ENCODE measurements at places on chromosomes 13 and 19.

DNA sequence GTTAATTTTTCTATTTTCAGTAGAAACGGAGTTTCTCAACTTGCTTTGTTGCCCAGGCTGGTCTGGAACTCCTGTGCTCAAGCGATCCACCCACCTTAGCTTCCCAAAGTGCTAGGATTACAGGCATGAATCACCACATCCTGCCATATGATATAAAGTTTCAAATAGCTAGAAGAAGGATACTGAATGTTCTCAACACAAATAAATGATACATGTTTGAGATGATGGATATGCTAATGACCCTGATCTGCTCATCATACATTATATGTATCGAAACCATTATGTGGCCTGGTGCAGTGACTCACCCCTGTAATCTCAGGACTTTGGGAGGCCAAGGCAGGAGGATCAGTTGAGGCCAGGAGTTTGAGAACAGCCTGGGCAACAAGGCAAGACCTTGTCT lies 11.5 kb downstream of the CIB3 start:
- no peak for DNase-seq
- no peak overlapping the region for H3K4me3 ChIP-seq
- H3K27ac ChIP-seq = no peak overlapping the region
- peaks cover 11% of the 10 kb centered on the region for H3K36me3 ChIP-seq
- H3K4me1 ChIP-seq = peaks cover 3% of the 10 kb centered on the region

DNA sequence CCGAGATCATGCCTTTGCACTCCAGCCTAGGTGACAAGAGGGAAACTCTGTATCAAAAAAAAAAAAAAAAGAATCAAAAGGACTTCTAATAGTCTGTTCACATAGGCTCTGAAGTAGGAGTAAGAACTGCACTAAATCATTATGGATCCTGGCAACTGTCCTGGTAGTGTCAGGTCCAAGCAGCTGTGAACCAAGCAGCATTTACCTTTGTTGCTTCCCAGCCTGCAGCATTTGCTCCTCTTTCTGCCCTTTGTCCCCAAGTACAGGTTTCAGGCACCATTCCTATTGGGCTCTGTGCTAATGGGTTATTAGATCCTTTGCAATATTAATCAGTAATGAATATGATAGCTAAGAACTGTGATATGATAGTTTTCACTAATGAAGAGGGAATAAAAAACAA lies 77.4 kb upstream of the NBEA start:
- H3K27ac ChIP-seq = no peak overlapping the region
- no peaks in the 10 kb centered on the region for H3K36me3 ChIP-seq
- no peaks in the 10 kb centered on the region for H3K27me3 ChIP-seq
- H3K4me1 ChIP-seq = no peaks in the 10 kb centered on the region
- no peak for DNase-seq

DNA sequence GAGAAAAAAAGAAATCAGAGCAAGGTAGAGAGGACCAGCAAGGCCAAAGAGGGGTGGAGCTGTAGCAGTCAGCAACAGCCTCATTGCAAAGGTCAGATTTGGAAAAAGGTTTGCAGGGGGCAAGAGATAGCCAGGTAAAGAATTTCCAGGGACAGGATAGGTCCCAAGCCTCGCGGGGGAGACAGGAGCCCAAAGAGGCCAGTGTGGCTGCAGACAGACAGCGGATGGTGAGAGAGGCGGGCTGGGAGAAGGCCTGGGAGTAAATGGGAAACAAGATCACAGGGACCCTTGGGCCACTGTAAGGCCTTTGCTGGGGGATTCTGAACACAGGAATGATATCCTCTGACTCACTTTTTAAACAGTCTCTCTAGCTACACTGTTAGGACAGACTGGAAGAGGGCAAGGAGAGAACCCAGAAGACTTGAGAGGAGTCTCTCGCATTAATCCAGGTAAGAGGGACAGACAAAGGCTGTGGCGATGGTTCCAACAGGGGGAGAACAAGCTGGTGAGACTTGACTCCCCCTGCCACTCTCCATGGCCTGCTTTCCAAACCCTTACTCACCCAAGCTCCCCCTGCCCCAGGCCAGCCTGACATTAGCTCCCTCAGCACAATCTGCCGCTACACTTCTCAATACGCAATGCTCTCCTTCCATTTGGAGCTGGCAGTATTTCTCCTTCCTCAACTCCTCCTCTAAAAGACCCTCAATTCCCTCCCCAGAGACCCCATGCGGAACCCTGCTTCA lies 31.8 kb downstream of the DOCK9 start:
- no peak overlapping the region for H3K27ac ChIP-seq
- DNase-seq = no peak
- no peaks in the 10 kb centered on the region for H3K27me3 ChIP-seq
- no peaks in the 10 kb centered on the region for H3K36me3 ChIP-seq

GRCh38 chr19:48635966-48636858 lies 967 bp downstream of the DBP start:
- peak overlapping the region; percentile 95 for H3K4me3 ChIP-seq
- H3K27ac ChIP-seq = peak overlapping the region; percentile 88
- DNase-seq = no peak
- peaks cover 22% of the 10 kb centered on the region for H3K4me1 ChIP-seq

GRCh38 chr13:53206455-53206854 lies 177.8 kb downstream of the OLFM4 start:
- no peaks in the 10 kb centered on the region for H3K36me3 ChIP-seq
- H3K4me3 ChIP-seq = no peak overlapping the region
- no peak for DNase-seq
- peaks cover 3% of the 10 kb centered on the region for H3K27me3 ChIP-seq
- no peak overlapping the region for H3K27ac ChIP-seq
- no peaks in the 10 kb centered on the region for H3K4me1 ChIP-seq

DNA sequence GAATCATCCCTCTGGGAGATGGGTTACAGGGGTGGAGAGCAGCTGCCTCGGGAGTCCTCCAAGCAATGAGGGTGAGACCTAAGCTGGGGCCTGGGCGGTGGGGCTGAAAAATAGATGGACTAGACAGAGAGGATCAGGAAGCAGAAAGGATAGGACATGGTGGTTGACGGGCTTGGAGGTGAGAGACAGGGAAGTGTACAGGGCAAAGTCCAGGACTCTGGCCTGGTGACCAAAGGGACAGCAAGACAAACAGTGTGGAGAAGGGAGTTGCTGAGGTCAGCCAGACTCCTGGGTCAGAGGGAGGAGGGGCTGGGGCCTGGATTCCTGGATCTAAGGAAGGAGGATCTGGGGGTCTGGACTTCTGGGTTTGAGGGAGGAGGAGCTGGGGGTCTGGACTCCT lies 5.5 kb downstream of the PHLDB3 start:
- DNase-seq = no peak
- H3K27ac ChIP-seq = no peak overlapping the region
- no peak overlapping the region for H3K4me3 ChIP-seq

DNA sequence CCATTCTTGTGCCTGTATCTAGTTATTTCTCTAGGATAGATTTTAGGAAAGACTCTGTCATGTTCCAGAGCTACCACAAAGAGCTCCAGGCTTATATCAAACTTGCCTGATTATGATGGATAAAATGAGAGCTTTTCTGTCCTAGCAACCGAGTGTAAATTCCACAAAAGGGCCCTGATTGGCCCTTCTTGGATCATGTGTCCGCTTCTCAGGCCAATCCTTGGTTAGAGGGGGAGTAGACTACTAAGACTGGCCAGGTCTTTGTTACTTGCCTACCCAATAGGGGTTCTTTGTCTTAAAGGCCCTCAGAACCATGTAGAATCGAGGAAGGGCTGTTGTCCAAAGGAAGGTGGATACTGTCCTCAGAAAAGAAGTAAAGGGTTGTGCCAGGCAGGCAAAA lies 2.4 kb downstream of the DHX34 start:
- H3K27me3 ChIP-seq = no peaks in the 10 kb centered on the region
- no peak for DNase-seq

DNA sequence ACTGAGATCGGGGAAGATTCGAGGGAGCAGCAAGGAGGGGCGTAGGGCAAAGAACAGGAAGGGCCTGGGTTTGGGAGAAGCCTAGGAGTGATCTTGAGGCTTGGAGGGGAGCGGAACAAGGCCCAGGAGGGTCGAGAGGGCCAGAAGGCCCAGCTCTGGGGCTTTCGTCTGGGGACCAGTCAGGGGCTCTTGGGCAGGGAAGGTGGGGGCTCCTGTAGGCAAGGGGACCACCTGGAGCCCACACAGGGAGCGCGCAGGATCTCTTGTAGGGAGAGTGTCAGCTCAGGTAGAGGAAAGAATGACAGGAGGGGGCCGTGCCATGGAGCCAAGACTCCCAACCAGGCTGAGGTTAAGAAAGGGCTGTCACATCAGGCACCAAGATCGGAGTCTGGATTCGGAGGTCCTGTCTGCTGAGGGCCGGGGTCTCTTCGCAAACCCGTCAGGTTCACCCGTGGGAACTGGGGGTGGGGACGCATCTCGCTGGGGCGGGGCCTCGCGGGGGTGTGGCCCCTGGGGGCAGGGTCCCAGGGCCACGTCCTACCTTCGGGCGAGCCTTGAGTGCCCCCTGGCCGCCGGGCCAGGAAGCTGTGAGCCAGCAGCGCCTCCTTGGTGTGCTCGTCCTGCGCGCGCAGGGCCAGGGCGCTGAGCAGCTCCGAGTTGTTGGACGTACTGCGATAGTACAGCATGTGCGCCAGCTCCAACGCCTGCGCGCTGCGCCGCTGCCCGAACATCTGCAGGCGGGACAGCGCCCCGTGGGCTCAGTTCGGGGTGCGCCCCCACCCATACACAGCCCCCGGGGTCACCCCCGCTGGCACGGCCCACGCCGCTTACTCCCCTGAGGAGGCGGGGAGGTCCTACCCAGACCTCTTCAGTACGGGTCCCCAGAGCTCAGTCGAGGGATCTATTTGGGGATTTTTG lies 8.4 kb downstream of the EMP3 start:
- H3K27ac ChIP-seq = peak overlapping the region; percentile 92
- H3K4me3 ChIP-seq = peak overlapping the region; percentile 67
- H3K4me1 ChIP-seq = peaks cover 47% of the 10 kb centered on the region
- peaks cover 8% of the 10 kb centered on the region for H3K36me3 ChIP-seq

GRCh38 chr19:7868326-7868670 lies 5.9 kb downstream of the PRR36 start:
- peak overlapping the region; percentile 48 for H3K4me3 ChIP-seq
- peak overlapping the region; percentile 67 for H3K27ac ChIP-seq
- no peaks in the 10 kb centered on the region for H3K36me3 ChIP-seq
- peaks cover 40% of the 10 kb centered on the region for H3K4me1 ChIP-seq
- no peak for DNase-seq
- H3K27me3 ChIP-seq = peaks cover 12% of the 10 kb centered on the region

DNA sequence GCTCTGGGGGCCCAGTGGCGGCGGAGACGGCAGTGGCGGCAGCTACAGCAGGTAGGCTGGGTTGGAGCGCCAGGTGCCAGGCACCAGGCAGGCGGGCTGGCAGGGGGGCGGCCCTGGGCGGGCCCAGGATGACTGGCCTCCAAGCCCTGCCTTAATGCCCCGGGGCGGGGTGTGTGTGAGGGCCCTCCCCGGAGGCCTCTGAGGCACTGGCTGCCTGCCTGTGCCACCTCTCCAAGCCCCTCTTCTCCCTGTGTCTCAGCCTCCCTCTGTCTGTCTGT lies at the start of gene KLK11:
KLK11 (minus strand) TSS at position 63 of the 278 bp plus-strand sequence. CDS start 985 bp downstream, outside the sequence.
- H3K27ac ChIP-seq = no peak within 1 kb of the TSS
- no peak within 1 kb of the TSS for H3K4me3 ChIP-seq
- DNase-seq = no peak
- H3K4me1 ChIP-seq = no peaks in the 10 kb centered on the region
- H3K36me3 ChIP-seq = no peaks in the 10 kb centered on the region

- no peaks in the 10 kb centered on the region for H3K36me3 ChIP-seq
- H3K27me3 ChIP-seq = no peaks in the 10 kb centered on the region
- H3K4me1 ChIP-seq = no peaks in the 10 kb centered on the region
- no peak overlapping the region for H3K27ac ChIP-seq
- no peak overlapping the region for H3K4me3 ChIP-seq
Measured at GRCh38 chr13:101522607-101523006, 70.1 kb downstream of the ITGBL1 start.

DNA sequence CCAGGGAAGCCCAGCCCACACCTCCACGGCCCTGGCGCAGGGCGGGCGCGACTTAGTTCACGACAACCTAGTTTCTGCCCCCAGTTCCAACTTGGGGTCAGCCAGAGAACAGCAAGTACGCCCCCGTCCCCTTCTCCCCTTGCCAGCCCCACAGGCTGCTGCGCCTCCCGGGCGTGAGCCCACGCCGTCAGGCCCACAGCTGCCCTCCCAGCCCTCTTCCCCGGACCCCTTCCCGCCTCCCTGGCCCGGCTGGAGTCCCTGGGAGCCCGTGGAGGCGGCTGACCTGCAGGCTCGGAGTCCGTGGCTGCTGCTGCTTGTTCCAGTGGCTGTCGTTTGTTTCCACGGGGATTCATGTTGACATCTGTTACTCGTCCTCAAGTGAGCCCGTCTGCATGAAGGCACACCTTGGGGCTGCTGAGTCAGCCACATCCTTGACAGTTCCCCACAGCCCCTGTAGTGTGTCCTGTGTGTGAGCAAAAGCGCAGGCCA lies 86.0 kb downstream of the ATP11A start:
- no peaks in the 10 kb centered on the region for H3K4me1 ChIP-seq
- no peak overlapping the region for H3K27ac ChIP-seq

- H3K27me3 ChIP-seq = no peaks in the 10 kb centered on the region
- H3K27ac ChIP-seq = no peak overlapping the region
- no peak for DNase-seq
- no peaks in the 10 kb centered on the region for H3K36me3 ChIP-seq
- H3K4me3 ChIP-seq = no peak overlapping the region
- no peaks in the 10 kb centered on the region for H3K4me1 ChIP-seq
Measured at GRCh38 chr19:37979547-37980082, 72.6 kb downstream of the SIPA1L3 start.

- no peak overlapping the region for H3K27ac ChIP-seq
- H3K27me3 ChIP-seq = no peaks in the 10 kb centered on the region
- DNase-seq = no peak
- no peak overlapping the region for H3K4me3 ChIP-seq
Measured at GRCh38 chr13:44895264-44895952, 93.9 kb downstream of the NUFIP1 start.

- H3K27me3 ChIP-seq = no peaks in the 10 kb centered on the region
- no peaks in the 10 kb centered on the region for H3K36me3 ChIP-seq
- H3K27ac ChIP-seq = peak overlapping the region; percentile 66
- H3K4me1 ChIP-seq = peaks cover 80% of the 10 kb centered on the region
- DNase-seq = no peak
Measured at GRCh38 chr19:18506101-18506930, 15.6 kb downstream of the ELL start.

GRCh38 chr13:92512852-92513251 lies 713.8 kb upstream of the GPC6 start:
- H3K27me3 ChIP-seq = no peaks in the 10 kb centered on the region
- H3K4me3 ChIP-seq = no peak overlapping the region
- no peak for DNase-seq
- H3K27ac ChIP-seq = no peak overlapping the region
- no peaks in the 10 kb centered on the region for H3K36me3 ChIP-seq

GRCh38 chr13:93375491-93375890 lies 148.9 kb downstream of the GPC6 start:
- no peak for DNase-seq
- H3K27ac ChIP-seq = no peak overlapping the region
- no peak overlapping the region for H3K4me3 ChIP-seq
- H3K36me3 ChIP-seq = no peaks in the 10 kb centered on the region

GRCh38 chr19:41849067-41849466 lies 4.2 kb downstream of the DMRTC2 start:
- no peak overlapping the region for H3K4me3 ChIP-seq
- no peaks in the 10 kb centered on the region for H3K36me3 ChIP-seq
- no peaks in the 10 kb centered on the region for H3K27me3 ChIP-seq
- no peak overlapping the region for H3K27ac ChIP-seq
